ENCODE measurements at places on chromosomes 5 and 9.

DNA sequence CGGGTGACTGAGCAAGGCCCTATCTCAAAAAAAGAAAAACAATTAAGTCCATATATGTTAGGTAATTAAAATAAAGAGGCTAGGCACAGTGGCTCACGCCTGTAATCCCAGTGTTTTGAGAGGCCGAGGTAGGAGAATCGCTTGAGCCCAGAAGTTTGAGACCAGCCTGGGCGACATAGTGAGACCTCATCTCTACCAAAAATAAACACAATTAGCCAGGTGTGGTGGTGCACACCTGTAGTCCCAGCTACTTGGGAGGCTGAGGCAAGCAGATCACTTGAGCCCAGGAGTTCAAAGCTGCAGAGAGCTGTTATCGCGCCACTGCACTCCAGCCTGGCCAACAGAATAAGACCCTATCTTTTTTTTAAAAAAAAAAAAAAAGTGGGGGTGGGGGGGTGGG lies 12.3 kb downstream of the WHRN start:
- no peak for DNase-seq

DNA sequence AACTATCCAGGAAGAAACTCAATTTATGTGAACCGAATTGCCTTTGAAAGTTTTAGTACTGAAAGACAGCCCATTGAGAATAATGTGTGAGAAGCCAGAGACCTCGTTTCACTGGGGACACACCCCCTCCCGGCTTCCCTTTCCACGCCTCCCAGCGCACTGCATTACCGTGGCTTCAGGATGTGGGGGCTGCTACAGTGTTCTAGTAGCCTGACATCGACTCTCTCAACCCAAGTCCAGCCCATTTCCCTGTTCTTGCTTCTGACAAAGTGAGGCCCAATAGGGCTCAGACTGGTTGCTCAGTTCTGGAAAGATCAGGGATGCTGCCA lies 3.5 kb downstream of the PAX5 start:
- peak; percentile 66 for DNase-seq

GRCh38 chr9:71984403-71984802 lies 73.0 kb downstream of the C9orf85 start:
- DNase-seq, result no peak

DNA sequence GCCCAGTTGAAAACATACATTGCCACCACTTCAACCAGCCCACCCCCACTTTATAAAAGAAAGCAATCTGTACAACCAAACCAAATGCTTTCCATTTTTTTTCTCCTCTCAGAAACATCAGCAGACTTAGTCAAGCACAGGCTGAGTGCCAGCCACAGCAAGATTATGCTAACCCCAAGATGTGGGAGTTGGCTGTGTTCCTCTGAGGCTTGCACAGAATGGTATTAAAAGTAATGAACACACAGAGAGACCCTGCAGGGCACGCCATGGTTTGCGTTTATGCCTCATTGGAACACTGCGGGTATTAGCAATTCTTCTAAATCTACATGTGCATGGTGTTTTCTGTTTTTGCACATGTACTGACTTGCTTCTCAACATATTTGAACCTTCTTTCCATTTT lies 419.9 kb upstream of the GRAMD2B start:
- no peak for DNase-seq

DNA sequence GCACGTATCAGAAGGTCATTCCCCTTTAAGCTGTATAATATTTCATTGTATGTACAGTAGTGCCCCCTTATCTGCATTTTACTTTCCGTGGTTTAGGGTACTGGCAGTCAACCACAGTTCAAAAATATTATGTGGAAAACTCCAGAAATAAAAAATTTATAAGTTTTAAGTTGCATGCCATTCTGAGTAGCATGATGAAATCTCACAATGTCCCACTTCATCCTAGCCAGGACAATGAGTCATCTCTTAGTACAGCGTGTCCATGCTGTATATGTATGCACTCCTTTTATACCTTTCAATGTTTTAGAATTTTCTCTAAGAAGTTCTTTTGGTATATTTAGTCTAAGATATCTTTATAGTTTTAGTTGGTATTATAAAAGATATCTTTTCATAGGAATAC lies 115.0 kb upstream of the HAND1 start:
- no peak for DNase-seq

DNA sequence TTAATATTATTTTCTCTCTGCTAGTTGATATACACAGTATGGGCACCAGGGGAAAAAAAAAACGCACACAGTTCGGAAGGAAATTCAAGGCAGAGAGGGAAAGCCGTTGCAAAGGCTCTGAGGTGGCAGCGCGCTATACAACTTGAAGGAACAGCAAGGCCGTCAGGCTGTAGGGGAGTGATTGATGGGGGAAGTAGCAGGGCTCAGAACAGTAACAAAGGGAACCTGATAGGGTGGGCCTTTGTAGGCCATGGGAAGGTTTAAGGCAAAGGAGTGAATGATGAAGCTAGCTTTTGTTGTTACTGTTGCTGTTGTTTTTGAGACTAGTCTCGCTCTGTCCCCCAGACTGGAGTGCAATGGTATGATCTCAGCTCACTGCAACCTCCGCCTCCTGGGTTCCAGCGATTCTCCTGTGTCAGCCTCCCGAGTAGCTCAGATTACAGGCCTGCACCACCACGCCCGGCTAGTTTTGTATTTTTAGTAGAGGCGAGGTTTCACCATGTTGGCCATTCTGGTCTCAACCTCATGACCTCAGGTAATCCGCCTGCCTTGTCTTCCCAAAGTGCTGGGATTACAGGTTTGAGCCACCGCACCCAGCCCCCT lies 27.0 kb downstream of the AQP7 start:
- DNase-seq, result no peak

DNA sequence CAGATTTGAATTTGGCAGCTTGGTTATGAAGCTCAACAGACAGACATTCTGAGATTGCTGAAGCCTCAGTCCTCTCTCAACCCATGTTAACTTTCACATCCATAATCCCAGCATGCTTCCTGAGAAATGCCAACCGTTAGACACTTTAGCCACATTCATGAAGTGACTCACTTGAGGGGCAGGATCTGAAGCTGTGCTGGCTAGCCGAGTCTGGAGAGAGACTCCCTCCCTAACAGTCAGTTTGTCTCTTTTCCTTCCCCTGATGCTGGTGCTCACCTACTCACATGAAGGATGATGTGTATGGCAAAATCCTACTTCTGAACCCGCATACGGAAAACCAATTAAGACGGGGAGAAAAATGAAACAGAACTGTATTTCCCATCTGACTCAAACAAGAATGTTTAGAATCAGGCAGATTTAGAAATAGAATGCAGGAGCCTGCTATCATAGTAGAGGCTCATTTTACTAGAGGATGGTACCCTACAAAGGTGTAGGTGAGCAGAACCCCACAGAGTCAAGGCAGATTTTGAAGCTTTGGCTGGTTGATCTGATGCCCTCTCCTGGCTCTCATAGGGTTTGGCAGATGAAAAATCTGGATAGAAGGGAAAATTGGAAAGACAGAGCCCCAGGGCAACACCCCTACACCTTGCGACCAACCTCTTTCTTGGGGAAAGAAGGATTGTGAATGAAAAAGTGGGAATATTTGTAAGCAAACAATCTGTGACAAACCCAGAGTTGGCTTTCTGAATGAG lies 150.9 kb upstream of the LHFPL2 start:
- DNase-seq, result no peak

- DNase-seq, result no peak
Observed at GRCh38 chr5:1139331-1140170, 27.7 kb upstream of the SLC12A7 start.

DNA sequence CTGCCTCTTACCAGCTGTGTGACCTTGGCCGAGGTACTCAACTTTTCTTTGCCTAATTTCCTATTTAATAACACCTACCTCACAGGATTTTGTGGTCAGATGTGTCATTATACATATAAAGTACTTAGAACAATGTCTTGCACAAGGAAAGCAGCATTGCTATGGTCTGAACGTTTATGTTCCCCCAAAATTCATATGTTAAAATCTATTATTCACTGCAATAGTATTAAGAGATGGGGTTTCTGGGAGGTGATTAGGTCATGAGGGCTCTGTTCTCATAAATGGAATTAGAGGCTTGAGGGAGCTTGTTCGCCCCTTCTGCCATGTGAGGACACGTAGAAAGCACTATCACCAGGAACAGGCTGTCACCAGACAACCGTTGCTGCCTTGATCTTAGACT lies 10.9 kb upstream of the RNF145 start:
- DNase-seq, result no peak

DNA sequence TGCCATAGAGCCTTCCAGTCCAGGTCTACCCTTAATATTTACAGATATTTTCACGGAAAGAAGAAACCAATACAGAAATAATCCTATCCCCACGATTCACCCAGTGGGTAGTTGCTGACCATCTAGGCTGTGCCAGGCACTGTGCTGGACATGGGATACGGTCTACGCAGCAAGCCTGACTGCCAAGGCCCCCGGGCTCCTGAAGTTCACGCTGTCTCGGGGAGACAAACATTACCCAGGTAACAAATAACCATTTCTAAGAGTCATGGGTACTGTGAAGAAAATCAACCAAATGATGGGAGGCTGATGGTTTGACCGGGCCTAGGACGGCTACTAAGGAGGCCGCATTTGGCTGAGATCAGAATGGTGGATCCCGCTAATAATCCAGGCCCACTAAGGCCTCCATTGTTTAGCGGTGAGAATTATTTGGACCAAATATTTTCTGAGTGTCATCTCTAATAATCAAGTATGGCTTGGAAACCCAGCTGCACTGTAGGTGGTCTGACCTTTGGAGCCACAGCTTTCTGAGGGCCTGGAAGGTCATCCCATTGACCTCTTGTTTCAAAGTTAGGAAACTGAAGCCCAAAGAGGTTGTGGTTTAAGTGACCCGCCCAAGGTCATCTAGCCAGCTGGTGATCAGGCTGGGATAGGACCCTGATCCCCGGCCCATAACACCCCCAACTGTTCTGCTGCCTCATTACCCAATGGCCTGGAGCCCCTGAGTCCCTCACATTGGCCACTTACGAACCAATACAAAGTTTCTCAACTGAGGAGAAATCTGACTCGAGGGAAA lies 82.4 kb downstream of the AK8 start:
- no peak for DNase-seq

GRCh38 chr5:84779186-84779585 lies 394.5 kb upstream of the EDIL3 start:
- no peak for DNase-seq

- DNase-seq, result peak; percentile 77
Observed at GRCh38 chr9:35882263-35882848, 12.2 kb upstream of the OR13J1 start.

DNA sequence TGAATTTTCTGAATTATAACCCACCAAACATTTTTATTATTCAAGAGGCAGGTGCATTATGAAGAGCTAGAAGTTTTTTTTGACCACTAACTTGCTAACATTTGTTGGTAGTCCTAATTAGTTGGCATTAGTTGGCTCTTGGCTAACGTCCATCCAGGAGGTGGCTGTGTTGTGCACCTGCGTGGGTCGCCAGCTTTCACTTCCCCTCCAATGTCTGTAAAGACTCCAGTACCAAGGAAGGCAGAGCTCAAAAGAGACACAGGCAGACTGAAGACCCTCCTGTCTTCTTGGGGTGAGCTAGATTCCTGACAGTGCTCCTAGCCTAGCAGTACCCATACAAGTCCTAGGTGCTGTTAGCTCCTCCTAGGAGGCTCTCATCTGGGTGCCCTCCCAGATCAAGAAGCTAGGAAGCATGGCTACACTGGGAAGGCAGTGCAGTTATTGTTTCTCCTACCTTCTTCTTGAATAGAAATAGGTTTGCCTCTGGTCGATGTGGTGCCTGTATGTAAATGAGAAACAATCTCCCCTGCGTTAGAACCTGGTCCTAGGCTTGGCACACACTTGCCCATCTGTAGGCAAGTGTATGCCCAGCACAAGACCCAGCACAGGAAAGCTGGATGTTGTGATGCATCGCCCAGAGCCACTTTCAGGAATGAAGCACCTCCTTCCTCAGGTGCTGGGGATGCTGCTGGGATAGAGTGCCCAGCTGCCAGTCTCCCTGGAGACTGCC lies 190.9 kb downstream of the ICE1 start:
- DNase-seq, result no peak

DNA sequence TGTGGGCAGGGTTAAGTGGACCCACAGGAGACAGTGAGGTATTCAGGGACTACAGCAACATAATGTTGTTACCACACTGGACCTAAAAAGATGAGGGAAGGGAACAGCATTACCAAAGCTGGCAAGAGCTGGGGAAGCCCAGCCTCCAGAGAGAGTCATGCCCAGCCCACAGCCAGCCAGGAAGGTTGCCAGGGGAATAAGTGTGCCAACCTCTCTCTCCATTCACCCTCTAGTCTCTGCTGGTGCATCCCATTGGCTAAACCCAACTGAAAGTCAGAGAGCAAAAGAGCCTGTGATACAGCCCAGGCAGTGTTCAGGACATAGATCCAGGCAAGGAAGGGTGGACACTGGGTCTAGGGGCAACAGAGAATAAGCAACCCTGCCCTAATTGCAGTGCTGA lies 35.8 kb upstream of the AFAP1L1 start:
- DNase-seq, result no peak

GRCh38 chr9:82110881-82111280 lies 122.3 kb downstream of the SPATA31D1 start:
- no peak for DNase-seq

DNA sequence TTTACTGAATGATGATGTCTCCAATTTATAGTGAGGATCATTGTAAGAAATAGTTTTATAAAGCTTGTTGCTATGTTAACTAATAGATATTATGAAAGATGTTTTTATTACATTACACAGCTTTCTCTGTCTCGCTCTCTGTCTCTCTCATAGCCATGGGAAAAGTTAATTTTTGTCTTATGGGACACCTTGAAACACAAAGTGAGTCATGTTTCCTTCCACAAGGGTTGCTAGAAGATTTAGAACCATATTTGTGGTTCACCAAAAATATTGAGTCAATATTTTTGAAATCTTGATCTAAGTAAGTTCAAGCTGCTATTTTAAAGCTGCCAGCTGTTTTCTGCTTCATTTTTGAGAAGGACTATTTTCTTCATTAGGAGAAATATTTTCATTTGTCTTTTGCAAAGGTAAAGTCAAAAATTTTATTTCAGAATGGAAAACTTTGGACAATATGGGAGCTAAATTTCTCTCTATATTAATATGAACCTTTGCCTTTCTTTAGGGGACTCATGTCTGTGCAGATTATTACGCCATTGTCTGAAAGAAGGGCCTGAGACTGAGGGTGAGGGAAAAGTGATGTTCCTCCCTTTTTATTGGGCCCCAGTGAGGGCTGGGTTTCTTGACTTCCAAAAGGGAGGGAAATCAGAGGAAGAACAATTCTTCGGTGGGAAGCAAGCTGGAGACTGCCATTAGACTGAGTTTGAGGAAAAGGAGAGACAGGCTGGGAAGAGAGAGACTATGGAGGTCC lies 87.9 kb upstream of the SLC24A2 start:
- no peak for DNase-seq

- no peak for DNase-seq
Observed at GRCh38 chr9:69323861-69324260, 1.2 kb upstream of the ENTREP1 start.
